Hematopoietic multipotent progenitor cell (in vitro differentiated cells): ENCODE measurements at places on chromosomes 1 and 21.
A peak's percentile ranks its signal among the peaks of the same experiment; 100 is the strongest.

DNA sequence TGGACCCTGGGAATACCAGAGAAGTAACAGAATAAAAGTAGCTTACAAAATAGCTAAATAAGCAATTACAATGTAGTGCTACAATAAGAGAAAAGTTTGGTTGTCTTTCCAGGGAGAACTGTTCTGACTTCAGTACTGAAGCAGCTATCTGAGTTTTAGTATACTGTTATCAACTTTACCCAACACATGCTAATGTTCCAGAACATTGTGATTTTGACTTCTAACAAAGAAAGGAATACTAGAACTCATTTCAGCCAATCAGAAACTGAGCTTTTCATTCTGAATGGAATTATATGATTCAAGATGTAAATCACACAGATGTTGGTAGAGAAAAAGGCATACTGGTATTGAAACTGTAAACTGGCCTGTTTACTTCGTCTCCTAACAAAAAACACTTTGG, at the start of gene C1orf105:
C1orf105 (plus strand) TSS at position 301 of the 400 bp plus-strand sequence. CDS start 201 bp downstream, outside the sequence.
- no peak for DNase-seq

- peak; percentile 61 for DNase-seq
These were observed 30.1 kb downstream of the ITPKB start for GRCh38 chr1:226708967-226709396.

- DNase-seq: no peak
These were observed 74.1 kb downstream of the OLFML2B start for GRCh38 chr1:161949548-161949947.

GRCh38 chr21:39980241-39980820, 113.1 kb downstream of the PCP4 start:
- no peak for DNase-seq

GRCh38 chr21:44263768-44264167, 2.1 kb upstream of the DNMT3L start:
- no peak for DNase-seq

GRCh38 chr1:234899041-234899729, 229.5 kb downstream of the TOMM20 start:
- no peak for DNase-seq

GRCh38 chr1:71311376-71311775, 230.5 kb upstream of the ZRANB2 start:
- DNase-seq: no peak

- DNase-seq: peak; percentile 86
These were observed at the start of gene LRRC8C for GRCh38 chr1:89632657-89633247. LRRC8C (plus strand) TSS chr1:89633120; CDS start chr1:89686474, 53,354 bp downstream.

DNA sequence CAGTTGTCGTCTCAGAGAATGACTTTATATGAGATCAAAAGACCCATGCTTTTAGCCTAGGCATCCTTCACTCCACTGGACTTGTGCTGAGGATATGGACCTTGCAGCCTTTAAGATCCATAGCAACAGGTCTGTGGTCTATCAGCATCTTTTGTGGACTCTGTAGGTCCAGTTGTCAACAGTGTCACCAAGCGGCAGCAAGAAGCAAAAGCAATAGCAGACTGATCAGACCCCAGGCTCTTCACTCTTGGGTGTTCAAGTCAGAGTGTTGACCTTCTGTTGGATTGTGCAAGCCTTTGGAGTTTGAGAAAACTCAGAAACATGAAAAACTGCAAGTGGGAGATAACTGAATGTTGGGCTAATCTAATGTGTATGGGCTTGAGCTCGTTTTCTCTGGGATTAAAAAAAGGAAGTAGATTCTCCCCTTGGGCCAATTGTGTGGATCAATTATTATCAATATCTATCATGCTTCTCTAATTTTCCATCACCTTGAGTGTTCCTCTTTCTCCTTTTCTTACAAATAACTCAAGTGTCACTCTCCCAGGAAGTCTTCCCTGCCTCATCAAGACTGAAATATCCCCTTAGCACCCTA, 144.2 kb downstream of the LYPLAL1 start:
- no peak for DNase-seq

DNA sequence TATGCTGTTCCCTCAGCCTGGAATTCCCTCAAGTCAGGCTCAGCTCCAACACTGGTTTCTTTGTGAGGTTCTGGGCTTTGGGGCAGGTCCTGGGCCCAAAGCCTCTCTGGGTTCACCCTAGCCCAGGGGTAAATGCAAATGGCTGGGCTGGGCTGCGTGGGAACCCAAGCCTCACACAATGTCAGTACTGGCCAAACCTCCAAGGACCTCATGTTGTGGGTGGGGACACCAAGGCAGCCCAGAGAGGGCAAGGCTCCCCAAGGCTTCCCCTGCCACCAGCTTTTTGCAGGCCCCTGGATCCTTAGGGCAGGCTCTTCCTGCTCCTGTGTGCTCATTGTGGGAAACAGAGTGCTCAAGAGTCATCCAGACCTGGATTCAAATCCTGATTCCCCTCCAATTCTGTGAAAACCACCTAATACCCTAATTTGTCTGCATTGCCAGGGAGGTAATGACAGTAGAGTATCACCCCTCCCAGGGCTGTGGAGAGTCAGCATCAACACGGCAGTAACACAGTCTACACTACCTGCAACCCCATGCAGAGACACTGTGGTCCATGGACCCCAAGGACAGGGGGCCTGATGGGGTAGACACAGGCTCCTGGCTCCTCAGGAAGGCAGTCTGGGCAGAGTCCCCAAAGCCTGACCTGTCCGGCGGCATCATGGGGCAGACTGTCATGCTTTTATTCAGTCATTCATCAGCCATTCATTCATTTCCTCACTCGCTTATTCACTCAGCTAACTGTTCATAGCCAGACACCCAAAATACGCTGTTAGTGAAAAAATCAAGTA, 85.7 kb downstream of the DMRTB1 start:
- no peak for DNase-seq

DNA sequence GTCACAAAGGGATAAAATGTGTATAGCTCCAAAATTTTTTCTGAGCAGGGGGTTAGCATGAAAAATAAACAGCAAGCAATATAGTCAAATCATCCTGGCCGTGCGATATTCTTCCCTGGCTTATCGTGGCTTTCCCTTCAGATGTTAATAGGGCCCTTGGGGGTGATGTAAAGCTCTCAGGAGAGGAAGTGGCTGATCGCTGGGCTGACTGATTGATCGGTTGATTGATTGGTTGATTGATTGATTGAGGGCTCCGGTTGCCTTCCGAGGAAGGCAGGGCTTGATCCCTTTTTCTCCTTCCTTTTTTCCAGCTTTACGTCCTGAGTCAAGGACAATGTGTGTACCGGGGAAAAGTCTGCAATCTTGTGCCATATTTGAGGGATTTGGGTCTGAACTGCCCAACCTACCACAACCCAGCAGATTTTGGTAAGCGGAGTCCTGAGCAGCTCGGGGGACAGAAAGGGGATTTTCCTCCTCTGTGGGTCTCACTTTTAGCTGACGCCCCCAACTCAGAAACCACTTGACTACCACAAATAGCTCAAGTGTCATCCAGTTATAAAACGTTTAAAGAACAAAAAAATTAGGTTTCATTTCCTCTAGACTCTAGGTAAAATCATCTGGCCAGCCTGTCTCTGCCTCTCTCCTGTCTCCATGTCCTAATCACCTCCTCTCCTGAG, 29.5 kb downstream of the TFF3 start:
- DNase-seq: no peak
